Activated CD8-positive, alpha-beta memory T cell treated with anti-CD3 and anti-CD28 coated beads, Interleukin-2, amount 50 U/mL, for 48 hours (primary cell): ENCODE measurements at places on chromosomes 1 and 21.

GRCh38 chr1:3631320-3632260, 6.8 kb downstream of the TPRG1L start:
- no peak for DNase-seq

DNA sequence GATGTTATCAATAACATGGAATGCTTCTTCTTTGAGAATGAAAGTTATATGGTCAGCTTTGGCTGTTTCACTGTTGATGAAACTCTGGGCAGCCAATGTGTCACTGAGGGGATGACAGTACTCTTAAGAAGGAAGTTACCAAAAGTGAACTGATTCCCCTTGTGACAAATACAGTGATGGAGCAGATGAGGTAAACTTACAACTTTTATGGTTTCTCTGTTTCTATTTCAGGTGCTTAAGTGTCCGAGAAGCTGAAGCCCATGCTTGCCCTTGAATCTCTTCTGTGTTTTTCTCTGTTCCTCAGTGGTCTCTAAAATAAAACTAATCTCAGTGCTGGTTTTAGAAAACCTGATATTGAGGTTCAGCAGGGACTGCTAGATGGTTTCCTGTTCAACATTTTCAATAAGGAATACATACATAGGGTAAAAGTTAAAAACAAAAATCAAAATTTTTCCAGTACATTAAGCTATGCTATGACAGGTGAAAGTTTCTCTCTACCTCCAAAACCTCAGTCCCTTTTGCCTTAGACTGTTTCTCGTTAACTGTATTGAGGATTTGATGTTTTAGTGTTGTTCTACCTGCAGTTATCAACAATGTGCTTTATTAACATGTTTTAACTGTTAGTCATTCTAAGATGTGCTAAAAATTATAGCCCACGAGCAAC, 454.4 kb upstream of the ADGRL4 start:
- no peak for DNase-seq

DNA sequence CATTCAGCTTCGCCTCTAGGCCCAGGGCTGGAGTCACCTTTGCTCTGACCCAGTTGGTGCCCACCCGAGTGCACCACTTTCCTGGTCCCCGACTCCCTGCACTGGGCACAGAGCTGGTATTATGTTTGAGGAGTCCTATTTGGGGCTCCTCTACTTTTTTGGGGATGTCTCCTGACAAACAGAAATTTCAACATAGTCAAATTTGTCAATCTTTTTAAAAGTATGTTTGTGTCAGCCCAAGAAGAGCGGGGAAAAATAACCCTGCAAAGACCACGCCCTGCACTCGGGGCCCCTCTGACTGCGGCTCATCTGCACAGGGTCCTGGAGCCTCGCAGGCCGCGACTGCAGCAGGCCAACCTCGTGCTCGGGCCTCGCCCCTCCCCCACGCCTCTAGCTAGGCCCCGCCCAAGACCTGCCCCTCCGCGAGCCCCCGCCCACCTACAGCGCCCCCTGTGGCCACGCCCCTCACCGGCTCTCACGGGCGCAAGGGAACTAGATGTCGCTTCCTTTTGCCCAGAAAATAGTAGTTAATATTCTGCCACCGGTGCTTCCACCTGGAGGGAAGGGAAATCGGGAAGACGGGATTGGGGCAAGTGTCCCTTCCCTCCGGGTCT, 11.4 kb downstream of the FAM229A start:
- DNase-seq, result peak; percentile 93

GRCh38 chr1:226692051-226692792, 46.9 kb downstream of the ITPKB start:
- no peak for DNase-seq

DNA sequence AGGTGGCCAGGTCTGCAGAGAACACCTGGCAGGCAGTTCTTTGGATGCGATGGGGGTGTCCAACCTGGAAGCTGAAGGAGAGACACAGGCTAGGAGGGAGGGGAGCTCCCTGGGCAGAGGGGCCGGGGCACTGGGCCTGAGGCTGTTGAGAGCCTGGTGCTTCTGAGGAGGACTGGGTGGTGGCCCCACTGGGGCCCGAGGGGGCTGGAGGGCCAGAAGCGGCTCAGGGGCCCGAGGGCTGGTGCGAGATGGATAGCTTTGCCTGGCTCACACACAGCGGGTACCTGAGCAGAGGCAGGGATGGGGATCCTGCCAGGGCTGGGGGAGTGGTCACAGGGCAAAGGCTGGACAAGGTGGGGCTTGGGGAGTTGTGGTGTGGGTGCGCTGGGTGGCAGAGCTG, 37.2 kb downstream of the PRDM16 start:
- no peak for DNase-seq
